ENCODE measurements at places on chromosomes 1 and 21.

GRCh38 chr21:20419772-20420171 is 578.4 kb upstream of the NCAM2 start:
- DNase-seq = no peak

GRCh38 chr1:221856228-221857093 is 114.6 kb upstream of the DUSP10 start:
- no peak for DNase-seq

GRCh38 chr21:38993561-38993960 is 187.8 kb downstream of the ETS2 start:
- no peak for DNase-seq

DNA sequence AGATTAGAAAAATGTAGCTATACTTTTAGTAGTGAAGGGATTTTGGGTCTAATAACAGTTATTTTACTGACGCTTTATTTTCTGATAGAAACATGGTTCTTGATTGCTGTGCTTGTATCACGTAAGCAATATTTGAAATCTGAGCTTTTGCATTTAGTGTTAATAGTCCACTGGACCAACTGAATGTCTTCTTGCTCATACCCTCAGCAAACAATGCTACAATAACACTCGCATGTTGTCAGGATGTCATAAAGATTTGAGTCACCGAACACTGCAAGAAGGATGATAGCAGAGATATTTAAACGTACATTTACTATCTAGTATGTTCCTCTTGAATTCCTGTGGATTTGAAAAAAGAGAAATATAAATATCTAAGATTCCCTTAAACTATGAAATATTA is 7.5 kb downstream of the DYRK1A start:
- no peak for DNase-seq

DNA sequence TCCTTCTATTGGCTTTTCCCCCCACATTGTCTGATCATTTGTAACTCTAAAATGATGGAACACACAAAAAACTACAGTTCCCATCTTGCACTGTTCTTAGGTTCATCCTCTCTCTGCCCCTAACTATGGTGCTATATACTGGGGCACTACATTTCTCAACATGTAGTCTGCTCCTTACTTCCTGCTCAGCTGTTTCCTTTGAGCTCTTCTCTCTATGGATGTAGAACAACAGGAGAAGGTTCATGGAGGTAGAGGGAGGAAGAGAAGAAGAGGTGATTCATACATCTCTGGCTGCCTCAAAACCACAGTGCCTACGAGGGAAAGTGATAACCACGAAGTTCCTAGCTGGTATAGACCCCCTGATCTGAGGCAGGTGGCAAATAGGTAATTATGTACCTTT is 7.0 kb upstream of the C1orf146 start:
- DNase-seq = no peak

GRCh38 chr1:92973203-92973897 is 12.1 kb upstream of the DIPK1A start:
- no peak for DNase-seq

- DNase-seq = peak; percentile 24
These were observed 61.1 kb downstream of the XCL1 start for GRCh38 chr1:168637350-168637991.

DNA sequence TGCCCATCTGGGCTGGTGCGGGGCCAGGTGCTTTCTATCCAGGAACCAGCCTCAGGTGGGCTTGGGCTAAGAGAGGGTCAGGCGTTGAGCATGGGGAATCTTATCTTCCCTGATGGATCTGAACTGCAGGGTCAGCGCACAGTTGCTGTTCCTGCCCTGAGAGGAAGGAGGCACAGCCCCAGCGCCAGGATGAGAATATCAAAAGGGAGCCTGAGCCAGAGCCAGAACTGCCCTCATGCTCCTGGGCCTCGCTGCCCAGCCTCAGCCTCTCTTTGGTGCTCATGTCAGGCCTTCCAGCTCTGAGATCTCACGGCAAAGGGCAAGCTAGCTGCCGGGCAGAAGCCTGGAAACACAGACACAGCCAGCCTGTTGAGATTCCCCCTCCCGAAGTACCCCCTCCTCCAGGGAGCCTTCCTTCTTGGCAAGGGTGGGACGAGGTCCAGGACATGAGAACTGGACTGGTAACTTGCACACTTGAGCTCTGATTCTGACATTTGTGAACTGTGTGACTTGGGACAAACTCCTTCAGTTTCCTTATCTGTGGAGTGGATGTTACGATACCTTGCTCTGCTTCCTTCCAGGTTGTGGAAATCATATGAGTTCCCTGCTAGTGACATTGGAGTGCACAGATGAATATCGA is 1.2 kb upstream of the LAD1 start:
- no peak for DNase-seq

DNA sequence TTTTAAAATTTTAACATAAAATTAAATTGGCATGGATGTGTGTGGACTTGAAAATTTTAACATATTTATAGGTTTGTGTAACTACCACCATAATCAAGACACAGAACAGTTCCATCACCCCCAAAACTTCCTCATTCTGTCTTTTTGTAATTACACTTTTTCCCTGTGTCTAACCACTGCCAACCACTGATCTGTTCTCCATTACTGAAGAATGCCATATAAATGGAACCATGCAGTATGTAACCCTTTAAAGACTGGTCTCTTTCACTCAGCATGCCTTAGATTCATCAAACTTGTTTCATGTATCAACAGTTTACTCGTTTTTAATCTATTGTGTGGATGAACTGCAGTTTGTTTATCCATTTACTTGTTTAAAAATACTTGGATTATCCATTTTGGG is 13.0 kb upstream of the AHCYL1 start:
- DNase-seq = no peak

DNA sequence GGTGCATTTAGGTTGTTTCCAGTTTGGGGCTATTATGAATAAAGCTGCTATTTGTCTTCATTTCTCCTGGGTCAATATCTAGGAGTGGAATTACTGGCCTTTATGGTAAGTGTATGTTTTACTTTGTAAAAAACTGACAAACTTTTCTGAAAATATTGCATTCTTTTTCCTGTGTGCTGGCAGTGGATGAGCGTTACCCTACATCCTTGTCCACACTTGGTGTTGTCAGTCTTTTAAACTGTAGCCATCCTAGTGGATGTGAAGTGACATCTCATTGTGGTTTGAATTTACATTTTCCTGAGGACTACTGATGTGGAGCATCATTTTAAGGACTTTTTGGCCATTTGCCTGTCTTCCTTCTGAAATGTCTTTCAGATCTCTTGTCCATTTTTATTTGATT is 35.9 kb downstream of the TRPM2 start:
- no peak for DNase-seq

GRCh38 chr1:85359874-85360721 is 83.7 kb upstream of the BCL10 start:
- no peak for DNase-seq

DNA sequence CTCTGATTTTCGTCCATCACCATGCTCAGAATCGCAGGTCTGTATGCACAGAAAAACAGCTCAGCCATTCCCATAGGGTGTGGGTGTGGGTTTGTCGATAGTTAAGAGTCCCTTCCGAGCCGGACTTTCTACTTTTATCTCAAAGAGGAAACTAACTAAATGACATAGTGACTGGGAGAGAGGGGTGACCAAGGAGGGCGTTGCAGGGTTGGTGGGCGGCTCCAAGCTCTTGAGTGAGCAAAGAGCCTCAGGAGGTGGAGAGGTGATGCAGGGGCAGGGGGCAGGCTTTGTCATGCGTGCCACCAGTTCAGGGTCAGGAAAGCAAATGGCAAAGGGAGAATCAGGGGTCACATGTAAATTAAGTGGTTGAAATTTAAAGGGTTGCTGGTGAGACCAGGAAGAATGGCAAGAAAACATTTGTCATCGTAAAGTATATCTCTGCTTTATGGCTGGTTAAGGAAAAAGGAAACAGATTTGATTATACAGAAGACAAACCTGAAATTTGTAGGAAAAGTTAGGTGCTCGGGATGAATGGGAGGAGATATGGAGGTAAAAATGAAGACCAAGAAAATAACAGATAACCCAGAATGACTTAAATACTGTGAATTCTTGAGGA is 249.0 kb downstream of the SETD4 start:
- DNase-seq = no peak

DNA sequence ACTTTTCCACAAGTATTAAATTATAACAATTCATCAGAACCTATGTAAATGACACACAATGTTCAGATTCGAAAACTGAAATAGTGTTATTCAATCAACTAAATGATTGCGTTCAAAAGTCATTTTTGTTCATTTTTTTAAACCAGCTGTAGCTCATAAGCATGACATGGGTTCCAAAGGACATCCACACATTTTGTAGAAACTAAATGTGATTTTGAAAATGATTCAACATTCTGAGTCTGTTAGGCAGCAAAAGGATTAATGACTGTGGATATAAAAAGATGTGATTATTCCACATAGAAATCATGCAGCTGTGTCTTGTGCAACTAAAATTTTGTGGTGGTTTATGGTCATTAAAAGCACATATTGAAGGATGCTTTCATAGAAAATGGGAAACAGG is 204.5 kb downstream of the BRINP3 start:
- DNase-seq = no peak

DNA sequence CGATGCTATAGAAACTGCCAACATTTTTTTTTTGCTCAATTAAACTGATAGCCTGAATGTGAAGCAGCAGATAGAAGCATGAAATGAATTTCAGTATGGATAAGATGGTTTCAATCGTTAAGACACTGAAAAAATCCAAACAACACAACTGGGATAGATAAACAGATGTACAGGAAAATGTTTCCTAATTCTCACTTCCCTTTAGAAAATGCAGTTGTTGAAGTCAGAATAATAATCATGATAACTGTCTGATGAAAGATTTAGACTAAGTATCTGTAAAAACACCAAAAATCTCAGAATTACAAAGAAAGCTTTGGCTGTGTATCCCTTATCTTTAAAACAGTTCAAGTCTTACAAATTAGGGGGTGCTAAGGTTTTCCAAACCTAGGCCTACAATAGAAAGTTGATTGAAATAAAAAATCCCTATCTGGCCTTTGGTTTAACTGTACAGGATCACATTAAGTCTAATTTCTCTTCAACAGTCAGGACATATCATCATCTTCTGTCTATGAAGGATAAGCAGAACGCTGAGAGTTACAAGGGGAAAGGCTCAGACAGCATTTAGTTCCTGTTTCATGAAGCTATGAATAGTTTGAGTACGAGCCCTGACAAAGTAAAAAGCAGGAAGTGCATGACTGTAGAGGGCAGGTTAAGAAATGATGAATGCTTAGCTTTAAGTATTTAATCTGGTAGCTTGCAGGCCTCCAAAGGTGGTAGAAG is 203.2 kb downstream of the APP start:
- DNase-seq = peak; percentile 67

GRCh38 chr1:61079296-61079897 is 3.0 kb upstream of the NFIA start:
- no peak for DNase-seq

- DNase-seq = peak; percentile 62
These were observed 20.7 kb upstream of the MFSD2A start for GRCh38 chr1:39933956-39934941.

DNA sequence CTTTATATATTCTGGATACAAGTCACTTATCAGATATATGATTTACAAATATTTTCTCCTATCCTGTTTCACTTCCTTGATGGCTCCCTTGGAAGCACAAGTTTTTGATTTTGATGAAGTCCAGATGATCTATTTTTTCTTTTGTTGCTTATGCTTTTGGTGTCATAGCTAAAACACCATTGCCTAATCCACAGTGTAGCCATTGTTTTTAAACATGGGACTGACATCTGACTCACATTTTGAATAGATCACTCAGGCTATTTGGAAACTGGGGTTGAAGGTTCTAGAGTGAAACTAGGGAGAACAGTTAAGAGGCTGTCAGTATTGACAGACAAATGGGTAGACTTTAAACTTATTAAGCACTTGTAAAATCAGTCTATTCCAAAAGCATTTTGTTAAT is 16.6 kb downstream of the AK4 start:
- no peak for DNase-seq

DNA sequence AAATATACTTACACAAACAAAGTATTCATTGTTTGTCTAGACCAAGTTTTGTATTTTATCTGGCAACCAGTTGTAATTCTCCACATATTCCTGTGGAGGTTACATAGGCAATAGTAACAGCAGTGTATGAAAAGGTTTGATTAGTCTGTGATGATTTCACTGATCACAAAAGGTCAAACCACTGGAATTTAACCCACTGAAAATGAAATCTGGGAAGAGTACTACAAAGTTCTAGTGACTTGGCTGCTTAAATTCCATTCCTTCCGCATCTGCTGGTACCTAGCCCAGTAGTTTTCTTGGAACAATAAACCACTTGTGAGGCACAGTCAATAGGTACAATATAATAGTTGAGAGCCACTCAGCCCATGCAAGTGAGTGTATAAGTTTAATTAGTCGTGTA is 205.4 kb downstream of the NFIA start:
- no peak for DNase-seq

DNA sequence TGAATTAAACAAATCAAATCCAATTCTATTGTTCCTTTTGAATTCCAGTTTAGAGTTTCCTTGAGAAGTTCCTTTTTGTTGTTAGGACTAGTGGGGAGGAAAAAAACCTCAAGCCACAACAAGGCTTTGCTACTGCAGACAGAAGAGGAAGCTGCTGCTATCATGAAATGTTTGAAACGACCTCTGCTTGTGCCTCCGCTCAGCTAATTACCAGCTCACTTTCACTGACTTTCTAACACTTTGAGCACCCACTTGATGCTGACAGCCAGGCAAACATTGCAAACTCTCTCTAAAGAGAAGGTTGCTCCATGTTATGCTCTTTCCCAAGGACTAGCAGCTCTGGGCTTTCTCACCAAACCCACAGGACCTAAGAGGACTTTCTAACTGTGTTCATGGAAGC is 203.9 kb upstream of the PROX1 start:
- no peak for DNase-seq

GRCh38 chr1:225941187-225941941 is at the start of gene LEFTY2:
Gene LEFTY2 (minus strand): TSS chr1:225941220. CDS start chr1:225941140, 80 bp downstream.
- DNase-seq = no peak

DNA sequence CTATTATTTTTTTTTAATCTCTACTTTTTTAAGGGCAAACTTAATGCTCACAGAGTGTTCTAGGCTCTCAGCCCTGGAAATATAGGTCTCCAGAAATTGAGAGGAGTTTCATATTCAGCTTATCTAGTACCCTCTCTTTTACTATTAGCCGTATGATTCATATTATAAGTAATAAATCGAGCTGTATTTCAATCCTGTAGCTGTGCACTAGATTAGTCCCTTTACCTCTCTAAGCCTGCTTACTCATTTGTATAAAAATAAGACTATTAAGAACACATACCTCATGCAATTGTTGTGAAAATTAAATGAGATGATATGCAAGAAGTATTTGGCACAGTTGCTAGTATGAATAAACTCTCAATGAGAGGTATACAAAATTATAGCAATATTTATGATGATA is 128.2 kb upstream of the HOOK1 start:
- DNase-seq = no peak
